Motor neuron (in vitro differentiated cells): ENCODE measurements at places on chromosomes 6 and 20.

GRCh38 chr20:7843613-7844012 is 96.6 kb downstream of the HAO1 start:
- no peak for ATAC-seq

- ATAC-seq = no peak
These were observed 38.4 kb downstream of the ATP9A start for GRCh38 chr20:51729771-51730170.

DNA sequence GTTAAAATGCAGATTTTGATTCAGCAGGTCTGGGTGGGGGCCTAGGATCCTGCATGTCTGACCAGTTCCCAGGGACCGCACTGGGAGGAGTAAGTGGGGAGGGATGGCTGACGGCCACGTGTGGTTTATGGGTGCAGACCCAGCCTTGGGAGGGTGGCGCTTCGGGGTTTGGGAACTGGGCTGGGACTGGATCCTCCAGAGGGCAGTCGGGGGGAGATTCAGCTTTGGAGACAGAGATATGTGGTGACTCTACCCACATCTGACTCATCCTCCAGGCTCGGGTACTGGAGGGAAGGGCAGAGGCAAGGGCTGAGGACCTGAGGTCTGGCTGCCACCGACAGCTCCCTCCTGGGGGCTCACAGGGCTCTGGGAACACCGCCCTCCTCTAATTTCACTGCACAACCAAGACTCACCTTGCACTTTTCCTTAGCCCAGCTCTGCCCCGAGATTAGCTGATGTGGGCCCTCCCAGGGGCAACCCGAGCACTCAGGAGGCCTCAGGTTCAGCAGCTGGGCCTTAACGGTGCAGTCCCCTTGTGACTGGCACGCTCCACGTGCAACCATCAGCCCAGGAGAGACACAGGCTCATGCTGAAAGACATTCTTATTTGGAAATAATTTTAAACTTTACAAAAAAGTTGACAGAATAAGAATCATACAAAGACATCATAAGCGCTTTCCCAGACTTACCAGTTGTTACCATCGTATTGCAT is 172.8 kb upstream of the PMEPA1 start:
- ATAC-seq = no peak

- no peak for ATAC-seq
These were observed 132.7 kb downstream of the EDN1 start for GRCh38 chr6:12422848-12423247.

- no peak for ATAC-seq
These were observed 20.1 kb upstream of the EMILIN3 start for GRCh38 chr20:41386502-41387427.

DNA sequence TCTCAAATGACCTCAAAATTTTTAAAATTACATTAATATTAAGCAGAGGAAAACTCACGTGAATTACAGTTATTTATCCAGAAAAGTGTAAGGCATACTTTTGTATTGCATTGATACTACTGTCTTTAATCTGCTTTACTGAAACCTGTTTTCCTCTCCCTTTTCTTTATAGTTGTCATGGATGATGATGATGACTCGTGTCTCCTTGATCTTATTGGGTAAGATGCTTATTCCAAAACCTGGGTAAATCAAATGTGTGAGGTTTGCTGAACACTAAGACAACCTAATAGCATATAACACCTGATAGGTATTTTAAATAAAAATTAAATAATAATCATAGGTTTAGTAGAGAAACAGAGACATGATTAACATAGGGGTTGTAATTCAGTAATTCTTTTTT is 40.0 kb downstream of the BICRAL start:
- ATAC-seq = no peak

GRCh38 chr6:167125410-167125809 is 2.5 kb downstream of the CCR6 start:
- no peak for ATAC-seq

DNA sequence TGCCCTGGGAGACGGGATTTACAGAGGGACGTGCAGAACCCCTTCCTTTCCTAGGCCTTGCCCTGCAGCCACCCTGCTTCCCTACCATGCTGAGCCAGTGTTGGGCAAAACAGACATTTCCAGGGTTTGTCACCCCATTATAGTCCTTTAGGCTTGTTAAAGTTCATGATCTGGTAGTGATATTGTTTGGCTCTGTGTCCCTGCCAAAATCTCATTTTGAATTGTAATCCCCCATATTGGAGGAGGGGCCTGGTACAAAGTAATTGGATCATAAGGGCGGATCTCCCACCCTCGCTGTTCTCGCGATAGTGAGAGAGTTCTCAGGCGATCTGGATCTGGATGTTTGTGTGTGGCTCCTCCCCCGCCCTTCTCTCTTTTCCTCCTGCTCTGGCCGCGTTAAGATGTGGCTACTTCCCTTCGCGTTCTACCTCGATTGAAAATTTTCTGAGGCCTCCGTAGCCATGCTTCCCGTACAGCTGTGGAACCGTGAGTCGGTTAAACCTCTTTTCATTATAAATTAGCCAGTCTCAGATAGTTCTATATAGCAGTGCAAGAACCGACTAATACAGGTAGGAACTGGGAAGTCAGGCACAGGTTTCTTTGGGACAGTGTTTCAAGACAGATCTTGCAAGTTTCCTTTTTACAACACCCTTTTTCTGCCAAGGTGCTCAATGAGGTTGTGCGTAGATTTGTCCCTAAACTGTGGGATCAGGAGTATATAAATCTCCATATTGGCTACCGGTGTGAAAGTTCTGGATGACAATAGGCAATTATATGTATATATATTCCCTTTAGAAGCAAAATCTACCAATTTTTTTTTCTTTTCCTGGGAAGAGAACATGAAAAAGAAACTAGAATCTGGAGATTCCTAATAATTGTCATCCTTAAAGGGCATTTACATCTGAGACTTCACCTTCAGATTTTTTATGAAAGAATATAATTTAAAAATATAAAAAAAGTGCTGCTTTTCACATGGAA is 152.1 kb downstream of the SAMD5 start:
- no peak for ATAC-seq

DNA sequence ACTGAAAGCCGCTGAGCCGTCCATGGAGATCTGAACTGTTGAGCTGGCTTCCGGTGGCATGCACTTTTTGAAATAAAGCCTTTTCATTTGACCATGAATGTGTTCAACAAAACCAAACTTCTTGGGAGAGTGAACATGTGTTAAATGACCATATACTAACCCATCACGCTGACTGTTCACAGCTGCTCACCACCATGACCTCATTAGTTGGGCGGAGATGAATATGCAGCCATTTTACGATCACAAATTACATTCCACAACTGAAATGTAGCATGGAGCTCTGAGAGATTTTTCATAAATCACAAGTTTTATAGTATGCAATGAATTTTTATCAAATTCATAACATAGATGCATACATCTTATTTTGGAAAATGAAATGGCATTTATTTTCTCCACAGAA is 4.2 kb downstream of the RAMACL start:
- peak; percentile 92 for ATAC-seq

- no peak for ATAC-seq
These were observed 988.7 kb downstream of the KIF16B start for GRCh38 chr20:15584507-15584906.

- ATAC-seq = no peak
These were observed 505.7 kb downstream of the CDKAL1 start for GRCh38 chr6:21039926-21040325.

GRCh38 chr6:82385102-82385501 is 21.5 kb downstream of the TPBG start:
- no peak for ATAC-seq

GRCh38 chr20:19907326-19908056 is 109.7 kb upstream of the NAA20 start:
- no peak for ATAC-seq

DNA sequence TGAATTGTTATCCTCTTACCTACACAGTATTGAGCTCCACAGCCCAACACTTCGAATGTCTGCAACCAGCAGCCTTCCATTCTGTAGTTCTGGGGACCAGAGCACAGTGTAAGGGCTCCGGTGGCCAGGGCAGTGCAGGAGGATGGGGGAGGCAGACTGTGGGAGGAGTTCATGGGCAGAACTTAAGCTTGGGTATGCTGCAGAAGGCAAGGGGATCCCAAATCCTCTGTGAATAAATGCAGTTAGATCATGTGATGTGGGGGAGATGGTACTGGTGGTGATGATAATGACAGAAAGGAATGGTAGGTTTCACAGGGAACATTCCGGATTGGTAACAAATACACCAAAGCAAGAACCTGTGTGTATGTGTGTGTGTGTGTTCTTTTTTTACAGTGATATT is 26.5 kb upstream of the CNKSR3 start:
- ATAC-seq = no peak

GRCh38 chr6:155968921-155969320 is 513.3 kb upstream of the NOX3 start:
- ATAC-seq = no peak

- peak; percentile 21 for ATAC-seq
These were observed 3.6 kb upstream of the MDFI start for GRCh38 chr6:41634657-41635056.

DNA sequence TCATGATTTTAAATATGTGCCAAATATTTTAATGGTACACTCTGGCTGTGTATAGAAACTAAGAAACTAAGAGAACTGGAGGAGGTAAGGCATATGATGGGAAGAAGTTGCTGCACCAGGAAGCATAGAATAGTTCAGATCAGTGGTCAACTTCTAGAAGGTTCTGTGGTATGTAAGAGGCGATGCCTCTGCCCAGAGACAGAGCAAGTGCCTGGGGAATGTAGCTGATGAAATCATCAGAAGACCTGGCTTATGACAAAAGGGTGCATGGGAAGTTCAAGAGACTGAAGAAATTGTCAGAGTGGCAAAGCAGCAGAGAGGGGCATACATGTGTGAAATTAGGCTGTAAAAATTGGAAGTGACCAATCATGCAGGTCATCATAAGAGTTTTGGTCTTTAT is 580.8 kb downstream of the BMP2 start:
- no peak for ATAC-seq
